ENCODE measurements at places on chromosomes 2 and 18. TPM values are rescaled to one million over a fixed set of nuclear protein-coding genes. Genes with fewer than 3 reads are reported as not detected.

GRCh38 chr2:119242276-119243119 is 18.9 kb downstream of the STEAP3 start:
- no peak for DNase-seq

GRCh38 chr2:67389286-67389685 is 7.8 kb upstream of the ETAA1 start:
- DNase-seq, result no peak

- no peak for DNase-seq
Observed at GRCh38 chr2:24403832-24404212, 43.5 kb upstream of the ITSN2 start.

DNA sequence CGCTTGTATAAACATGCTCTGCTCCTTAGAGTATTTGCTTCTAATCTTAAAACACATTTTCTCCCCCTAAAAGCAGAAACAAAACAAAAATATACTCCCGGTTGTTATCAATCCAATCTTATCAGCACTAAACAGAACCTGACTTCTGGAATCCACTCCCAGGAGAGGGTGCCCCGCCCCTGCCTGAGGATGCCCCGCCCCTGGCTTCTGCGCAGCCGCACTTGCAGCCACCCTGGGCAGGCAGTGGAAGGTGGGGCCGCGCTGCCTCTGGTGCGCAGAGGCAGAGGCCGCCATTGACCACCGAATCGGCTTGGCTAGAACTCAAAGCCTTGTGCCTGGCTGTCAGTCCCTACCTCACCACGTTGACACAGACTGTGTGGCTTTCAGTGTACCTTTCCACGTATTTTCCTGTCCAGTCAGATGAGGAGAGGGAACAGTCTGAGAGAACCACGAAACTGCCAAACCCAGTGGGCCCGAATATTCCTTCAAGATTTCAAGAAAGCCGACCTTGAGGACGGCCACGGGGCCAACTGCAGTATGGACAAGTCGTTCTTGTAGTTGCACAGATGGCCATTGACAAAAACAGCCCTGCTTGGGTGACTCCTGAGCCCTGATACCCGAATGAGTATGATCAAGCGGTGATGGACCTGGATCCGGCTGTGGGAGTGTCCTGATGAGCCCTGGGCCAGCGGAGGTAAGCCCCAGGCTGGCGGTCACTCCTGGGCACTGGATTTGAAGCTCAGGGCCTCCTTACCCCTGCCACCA is 46.2 kb upstream of the ARHGAP28 start:
- DNase-seq, result no peak

The SLC38A11 gene
- total RNA-seq, result not detected

DNA sequence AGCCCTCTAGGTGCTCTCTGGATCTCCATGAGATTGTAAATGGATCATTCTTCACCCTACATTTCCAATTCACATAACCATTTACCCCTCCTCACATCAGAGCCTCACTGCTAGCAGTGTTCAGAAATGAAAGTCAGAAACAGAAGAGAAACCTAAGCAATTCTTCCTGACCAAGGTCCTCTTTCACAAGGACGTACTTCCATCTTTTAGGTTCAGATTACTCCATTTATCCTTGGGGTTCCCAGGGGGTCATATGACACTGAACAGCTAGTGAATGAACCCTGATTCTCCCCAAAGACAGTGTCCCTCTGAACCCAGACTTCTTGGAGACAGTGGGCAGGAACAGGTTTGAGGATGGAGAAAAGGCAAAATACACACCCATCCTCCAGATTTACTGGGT is 12.9 kb upstream of the MARCO start:
- no peak for DNase-seq

The ASTL gene
- total RNA-seq, result 1.9 TPM

DNA sequence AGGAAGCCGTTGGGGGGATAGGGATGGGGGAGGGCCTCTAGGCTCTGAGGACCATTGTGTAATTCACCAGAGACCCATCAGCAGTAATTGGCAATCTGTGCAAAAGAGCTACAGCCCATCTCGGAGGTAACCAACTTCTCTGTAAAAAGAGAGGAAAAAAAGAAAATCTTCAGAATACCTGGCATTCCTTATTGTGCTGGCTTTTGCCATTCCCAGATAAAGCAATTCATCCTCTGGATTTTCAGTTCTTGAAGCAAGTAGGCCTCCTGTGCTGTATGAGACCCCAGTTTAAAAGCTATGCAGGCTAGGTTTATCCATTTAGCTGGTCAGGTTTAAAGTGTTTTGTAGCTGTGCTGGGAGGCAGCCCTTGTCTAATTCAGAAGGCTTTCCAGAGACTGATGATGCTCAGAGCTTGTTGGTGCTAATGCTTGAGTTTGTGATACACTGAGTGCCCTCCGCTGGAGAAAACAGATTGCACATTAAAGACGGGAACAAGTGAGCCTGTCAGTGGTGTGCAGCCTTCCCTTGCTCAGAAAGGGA is at the start of gene LRRTM4:
Gene LRRTM4 (minus strand): TSS at position 446 of the 540 bp plus-strand sequence.
- DNase-seq, result no peak

All from activated CD8-positive, alpha-beta memory T cell treated with anti-CD3 and anti-CD28 coated beads, Interleukin-2, amount 10 ng/mL, durations not matched to agents 7 days and 5 days (primary cell).